Body of pancreas (tissue), 4 donors: ENCODE measurements at places on chromosomes 3 and 15. TPM values are rescaled to one million over a fixed set of nuclear protein-coding genes. Genes with fewer than 3 reads are reported as not detected.

GRCh38 chr3:132504375-132504933, 87.2 kb downstream of the DNAJC13 start:
- DNase-seq = no peak

DNA sequence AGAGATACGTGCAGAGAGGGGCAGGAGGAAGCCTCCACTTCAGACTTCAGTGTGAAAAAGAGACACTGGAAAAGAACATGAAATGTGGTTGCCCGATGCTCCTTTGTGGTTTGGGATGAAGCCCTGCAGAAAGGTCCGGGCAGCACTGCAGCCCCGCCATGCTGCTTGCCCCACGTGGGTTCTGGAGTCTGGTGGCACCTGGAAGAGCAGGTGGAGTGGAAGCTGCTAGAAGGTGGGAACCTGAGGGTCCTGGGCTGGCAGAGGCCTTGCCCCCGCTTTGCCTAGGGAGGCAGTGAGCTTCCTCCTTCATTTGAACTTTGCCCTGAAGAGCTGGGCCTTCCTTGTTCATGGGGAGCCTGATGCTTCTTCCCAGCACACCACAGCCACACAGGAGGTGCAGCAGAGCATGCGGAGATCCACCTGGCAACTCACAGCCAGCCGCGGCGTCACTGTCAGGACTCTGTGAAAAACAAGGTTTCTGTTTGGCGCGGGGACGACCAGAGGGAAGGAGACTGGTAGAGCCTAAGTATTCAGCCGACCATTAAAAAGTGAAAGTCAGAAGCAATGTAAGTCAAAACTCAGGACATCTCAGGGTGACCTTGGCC, 59.0 kb downstream of the APBA2 start:
- peak; percentile 5 for DNase-seq

DNA sequence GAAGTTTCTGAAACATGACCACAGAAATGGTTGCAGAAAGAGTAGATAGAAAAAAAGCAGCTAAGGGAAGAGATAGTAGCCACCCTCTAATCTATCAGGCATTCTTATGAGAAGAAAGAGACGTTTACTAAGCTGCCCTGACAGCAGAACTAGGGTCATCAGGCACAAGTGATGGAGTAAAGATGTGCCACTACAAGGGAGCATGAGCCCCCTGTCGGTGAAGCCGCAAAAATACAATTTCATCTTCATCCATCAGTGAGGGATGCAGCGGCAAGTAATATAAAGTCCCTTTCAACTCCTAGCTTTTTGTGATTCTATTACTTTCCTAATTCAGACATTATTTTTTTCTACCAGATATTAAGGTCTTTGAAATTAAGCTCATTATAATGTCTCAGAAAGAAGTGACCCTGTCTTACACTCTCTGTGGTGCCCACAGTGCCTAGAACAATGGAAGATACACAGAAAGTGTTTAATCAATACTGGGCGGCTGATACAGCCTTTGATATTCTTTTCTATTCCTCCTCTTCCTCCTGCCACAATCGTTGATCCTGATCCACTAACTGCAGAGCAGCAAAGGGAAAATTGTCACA, 651.6 kb downstream of the NTRK3 start:
- no peak for DNase-seq

DNA sequence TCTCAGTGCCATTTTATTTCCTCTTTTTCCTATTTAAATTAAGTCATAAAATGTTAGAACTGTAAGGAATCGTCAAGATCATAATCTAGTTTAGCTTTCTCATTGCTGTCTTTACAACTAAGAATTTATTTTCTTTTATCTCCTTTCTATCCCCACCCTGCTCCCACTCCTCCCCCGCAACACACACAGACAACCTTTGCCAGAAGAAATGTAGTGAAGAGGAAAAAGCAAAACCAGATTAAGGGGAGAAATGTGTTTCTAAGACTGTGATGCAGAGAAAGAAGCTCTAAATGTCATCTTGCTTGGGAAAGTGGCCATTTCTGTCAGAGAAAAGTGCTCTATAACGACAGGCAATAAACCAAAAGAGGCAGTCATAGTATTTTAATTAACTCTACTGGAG, 78.3 kb upstream of the MLF1 start:
- DNase-seq = no peak

DNA sequence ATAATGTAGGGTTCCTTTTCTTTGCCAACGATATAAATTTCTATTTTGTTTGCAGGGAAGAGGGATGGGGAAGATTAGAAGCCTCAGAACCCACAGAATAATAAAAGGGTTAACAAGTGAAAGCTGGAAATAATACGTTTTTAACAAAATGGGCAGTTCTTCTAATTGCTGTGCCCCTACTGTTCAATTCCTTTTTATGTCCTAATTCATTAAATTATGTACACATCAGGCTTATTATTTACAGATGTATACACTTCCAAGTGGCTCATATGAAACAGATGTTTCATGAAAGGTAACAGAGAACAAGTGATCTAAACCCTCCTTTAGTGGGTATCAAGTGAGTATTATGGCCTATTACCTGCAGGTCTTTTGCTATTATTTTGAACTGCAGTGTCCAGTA, 16.2 kb downstream of the RARB start:
- DNase-seq = no peak

DNA sequence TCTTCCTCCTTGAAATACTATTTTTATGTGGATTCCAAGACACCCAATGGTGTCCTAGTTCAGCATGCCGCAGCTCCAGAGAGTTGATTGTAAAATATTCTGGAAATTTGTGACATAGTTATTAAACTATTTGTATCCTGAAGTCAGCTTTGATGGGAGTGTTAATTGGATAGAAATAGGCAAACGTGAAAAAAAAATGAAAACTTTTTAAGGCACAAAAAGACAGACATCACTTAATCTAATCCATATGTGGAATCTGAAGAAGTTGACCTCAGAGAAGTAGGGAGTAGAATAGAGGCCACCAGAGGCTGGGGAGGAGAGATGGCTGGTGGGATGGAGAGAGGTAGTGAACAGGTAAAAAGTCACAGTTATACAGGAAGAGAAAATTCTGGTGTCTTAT, 704.2 kb downstream of the ROBO1 start:
- DNase-seq = no peak

- DNase-seq = no peak
Observed at GRCh38 chr15:31559786-31560185, 233.2 kb downstream of the KLF13 start.

Gene KLHL6
- 1.6 TPM for total RNA-seq

DNA sequence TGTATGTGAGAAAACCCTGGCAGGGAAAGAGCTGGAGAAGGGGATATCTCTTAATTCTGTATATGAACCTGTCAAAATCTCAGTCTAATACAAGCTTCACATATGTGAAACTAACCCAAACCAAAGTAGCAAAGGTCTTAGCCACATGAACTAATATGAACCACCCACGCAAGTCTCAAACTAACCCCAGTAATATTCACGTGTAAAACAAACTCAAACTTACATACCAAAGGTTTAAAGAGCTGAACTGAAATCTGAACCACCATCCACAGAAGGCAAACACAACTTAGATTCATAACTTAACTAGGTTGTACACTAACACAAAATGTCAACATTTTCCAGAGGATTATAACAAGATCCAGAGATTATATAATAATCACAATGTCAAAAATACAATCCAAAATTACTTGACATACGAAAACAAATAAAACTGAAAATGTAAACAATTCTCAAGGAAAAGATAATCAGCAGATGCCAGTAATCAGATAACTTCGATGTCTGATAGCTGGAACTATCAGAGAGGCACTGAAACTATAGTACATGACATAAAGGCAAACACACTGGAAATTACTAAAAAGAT, 64.1 kb downstream of the VPS13C start:
- DNase-seq = no peak

DNA sequence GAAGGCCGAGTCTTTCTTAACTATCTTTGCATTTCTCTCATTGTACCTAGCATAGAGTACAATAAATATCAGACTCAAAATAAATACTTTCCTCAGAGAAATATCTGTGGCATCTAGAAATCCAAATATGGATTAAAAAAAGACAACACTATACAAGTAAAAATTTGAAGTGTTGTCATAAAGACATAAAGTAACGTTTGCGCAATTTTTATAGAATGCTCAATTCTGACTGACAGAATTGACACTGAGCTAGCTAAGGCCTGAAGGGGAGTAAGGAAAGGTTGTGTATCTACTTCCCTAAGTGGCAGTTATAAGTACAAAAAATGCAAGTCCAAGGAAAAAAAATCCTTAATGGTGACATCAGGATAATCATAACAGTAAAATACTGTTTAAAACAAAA, 1.1 kb downstream of the SEC11A start:
- DNase-seq = no peak

Gene LRRC3B
- total RNA-seq = not detected

DNA sequence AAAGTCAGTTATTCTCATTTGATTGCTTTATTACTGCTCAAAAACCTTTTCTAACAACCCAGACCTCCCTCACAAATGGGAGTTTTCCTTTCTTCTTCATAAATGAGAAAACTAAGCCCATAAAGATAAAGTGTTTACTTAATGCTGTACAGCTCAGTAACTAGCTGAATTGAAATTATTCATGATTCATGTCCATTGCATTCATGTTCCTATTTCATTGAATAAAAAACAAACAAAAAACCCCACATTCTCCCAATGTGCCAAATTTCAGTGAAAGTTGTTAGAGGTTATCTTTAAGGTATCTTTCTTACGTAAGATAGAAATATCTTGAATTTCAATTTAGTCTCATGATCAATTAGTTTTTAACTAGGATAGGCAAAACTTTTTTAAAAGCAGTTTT, 2.8 kb downstream of the PLSCR2 start:
- no peak for DNase-seq

Gene ARGFX
- not detected for total RNA-seq

Gene REC114
- total RNA-seq = not detected

Gene POLR2M
- total RNA-seq = 22.6 TPM

Gene STOML1
- 10.2 TPM for total RNA-seq
